ENCODE measurements at places on chromosomes 1 and 21.

DNA sequence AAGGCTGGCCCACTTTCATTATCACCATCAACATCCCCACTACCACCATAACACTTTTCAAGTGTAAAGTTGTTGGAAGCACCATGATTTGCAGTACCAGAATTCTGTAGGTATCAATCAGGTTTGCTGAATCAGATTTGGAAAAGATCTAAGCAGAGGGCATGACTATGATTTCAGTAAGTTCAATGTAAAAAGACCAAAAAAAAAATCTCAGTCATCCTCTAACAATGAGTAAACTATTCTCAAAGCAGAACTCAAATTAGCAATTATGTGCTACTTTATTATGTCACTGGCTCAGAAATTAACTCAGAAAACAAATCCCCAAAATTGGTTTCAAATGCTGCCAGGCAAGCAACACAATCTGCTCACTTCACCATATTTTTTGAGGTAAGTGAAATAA, 187.8 kb upstream of the HP1BP3 start:
- DNase-seq = no peak

DNA sequence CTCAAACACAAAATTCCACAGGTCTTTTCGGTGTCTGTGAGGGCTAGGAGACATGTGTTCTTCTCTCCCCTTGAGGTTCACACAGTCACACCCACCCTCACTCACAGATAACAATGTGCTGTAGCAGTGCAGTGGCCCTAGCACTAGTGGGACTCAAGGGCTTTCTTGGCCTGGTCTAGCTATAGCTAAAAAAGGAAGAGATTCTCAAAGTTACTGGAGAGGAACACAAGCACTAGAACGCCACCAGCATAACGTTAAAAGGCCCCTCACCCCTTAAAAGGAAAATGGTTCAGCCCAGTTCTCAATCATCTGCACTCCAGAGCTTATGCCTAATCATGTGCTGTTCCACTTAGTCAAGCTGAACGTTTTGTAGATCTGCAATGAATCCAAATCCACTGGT, 39.5 kb downstream of the RGS8 start:
- DNase-seq = no peak

GRCh38 chr1:58618303-58618702, 41.3 kb upstream of the TACSTD2 start:
- no peak for DNase-seq

GRCh38 chr1:170313306-170313705, 167.5 kb downstream of the NTMT2 start:
- no peak for DNase-seq

DNA sequence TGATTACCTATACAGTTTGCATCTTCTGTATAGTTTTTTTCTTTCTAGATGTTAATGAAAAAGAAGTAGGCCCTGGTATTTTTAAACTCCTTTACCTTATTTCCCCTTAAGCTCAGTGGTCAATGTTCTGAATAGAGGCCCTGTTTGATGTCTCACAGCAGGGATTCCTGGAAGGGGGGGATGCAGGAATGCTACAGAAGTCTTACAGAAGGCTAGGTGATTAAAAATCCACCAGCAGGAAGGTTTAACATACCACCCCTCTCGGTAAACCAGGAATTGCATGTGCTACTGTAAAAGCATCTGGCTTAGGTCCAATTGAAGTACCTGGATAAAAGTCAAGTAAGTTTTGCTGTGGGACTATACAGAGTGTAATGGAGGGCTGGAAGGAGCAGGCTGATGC, 78.3 kb downstream of the NOS1AP start:
- no peak for DNase-seq

GRCh38 chr1:4980211-4980610, 325.8 kb downstream of the AJAP1 start:
- DNase-seq = no peak

GRCh38 chr1:21472861-21473260, 32.9 kb downstream of the NBPF3 start:
- DNase-seq = no peak

DNA sequence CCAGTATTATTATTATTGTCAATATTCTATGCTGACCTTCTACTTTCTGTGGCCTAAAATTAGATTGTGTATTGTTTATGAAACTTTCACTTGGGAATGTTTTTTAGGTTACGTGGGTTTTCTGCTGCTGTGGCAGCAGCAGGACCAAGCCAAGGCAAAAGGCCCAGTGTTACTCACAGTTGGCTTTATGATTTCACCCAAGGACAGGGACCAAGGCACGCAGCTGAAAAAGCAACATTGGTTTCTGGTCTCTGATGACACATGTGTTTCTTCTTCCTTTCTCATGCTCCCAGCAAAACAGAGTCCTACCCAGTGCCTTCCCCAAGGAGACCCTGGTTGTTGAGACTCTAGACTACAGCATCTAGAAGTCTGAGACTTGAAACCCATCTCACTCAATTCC, 413.7 kb downstream of the SETD4 start:
- no peak for DNase-seq

GRCh38 chr1:183365093-183365492, 53.1 kb downstream of the NMNAT2 start:
- no peak for DNase-seq

DNA sequence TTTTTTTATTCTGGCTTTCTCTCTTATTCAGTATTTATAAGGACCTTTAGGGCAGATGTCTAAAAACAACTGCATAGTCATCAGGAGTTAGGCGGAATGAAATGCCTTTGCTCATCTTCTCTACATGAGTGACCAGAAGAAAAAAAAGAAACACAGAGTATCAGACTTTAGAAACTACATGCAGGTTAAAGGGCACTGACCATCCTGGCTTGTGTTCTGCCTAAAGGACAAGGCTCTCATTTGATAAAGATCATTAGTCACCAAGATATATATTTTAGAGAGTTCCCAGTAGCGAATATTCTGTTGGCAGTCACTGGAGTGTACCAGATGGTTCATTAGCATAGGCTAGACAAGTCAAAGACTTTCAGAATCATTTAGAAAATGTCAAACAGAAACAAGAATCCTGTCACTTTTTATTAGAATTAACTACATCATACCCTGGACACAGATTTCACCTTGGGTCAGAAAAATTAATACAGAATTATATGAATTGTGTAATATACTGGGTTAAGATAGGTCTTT, 145.6 kb downstream of the NR5A2 start:
- DNase-seq = no peak

- DNase-seq = no peak
These were observed 300.6 kb upstream of the PRMT6 start for GRCh38 chr1:106755682-106756406.

DNA sequence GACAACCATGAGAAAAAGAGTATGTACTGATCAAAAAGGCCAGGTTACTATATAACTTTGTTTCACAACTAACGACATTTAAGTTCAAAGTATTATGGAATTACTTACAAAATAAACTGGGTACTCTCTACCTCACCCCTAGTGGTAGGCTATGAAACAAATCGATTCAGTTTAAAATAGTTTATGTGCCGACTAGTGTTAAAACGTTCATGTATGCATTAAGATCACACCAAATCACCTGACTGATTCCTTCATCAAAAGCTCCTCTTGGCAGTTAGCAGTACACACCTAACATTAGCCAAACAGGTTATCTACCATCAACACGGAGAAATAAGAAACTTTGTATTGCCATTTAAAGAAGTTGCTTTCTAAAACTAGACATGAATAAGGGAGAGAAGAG, 137.1 kb downstream of the AKT3 start:
- DNase-seq = peak; percentile 56

- DNase-seq = no peak
These were observed 92.8 kb downstream of the ETS2 start for GRCh38 chr21:38898422-38899096.

DNA sequence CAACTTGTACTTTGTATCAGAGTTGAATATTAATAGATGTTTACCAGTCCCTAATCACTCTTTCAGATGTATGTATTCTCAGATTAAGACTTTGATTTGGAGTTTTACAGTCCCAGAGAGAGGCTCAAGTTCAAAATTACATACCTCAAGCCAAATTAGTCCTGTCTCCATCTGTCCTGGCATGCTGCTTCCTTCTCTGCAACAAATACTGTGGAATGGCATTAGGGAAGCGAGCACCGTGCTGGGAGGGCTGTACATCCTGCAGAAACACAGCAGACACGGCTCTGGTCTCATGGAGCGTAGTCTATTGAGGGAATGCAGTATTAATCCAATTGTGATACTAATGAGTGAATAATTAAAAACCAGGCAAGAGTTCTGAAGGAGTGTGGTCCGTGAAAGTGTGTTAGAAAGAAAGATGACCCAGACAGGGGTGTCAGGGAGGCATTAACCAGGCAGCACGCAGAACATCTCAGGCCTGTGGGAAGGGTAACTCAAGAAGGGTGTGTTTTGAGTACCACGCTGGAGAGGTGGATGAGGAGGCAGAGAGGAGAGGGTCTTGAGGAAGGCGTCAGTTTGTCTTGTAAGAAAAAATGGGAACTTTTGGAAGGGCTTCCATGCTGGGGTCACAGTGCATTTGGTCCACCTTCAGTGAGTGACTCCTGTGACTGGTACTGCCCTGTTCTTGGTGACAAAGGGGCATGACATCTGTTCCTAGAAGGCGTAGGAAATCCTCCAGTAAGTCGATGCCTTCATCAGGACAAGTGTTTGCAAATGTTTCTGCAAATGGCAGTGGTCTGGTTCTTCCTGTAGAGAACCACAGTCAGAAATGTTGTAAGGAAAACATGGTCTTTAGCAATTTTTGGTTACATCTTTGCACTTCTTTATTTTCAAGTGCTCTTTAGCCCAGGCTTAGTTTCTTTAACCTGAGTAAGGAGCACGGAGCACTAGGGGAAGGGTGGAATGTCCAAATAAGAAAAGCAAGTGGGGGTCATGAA, 1.6 kb downstream of the RAB4A start:
- no peak for DNase-seq

GRCh38 chr1:65308781-65309303, 501 bp upstream of the DNAJC6 start:
- DNase-seq = no peak

- DNase-seq = no peak
These were observed 285.6 kb upstream of the B3GALT2 start for GRCh38 chr1:193471981-193472380.

- DNase-seq = no peak
These were observed 363.9 kb downstream of the RPS6KC1 start for GRCh38 chr1:213414911-213415310.

DNA sequence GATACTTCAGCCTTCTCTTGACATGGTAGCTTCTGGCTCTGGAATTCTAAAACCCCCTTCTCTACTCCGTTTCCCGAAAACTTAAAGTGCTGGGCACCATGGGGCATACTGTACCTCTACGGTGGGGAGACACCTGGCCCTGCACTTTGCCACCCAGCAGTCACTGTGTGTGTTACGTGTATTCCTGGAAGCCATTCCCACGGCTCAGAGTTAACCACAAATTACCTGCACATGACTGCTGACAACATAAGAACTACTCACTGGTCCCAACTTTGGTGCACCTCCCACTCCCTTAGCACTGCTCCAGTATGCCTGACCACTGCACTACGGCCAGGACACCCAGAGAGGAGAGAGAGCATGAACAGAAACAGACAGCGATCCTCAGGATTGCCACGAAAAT, 29.4 kb upstream of the TMPRSS2 start:
- DNase-seq = no peak

- DNase-seq = no peak
These were observed 556.1 kb downstream of the RWDD3 start for GRCh38 chr1:95790136-95790535.

DNA sequence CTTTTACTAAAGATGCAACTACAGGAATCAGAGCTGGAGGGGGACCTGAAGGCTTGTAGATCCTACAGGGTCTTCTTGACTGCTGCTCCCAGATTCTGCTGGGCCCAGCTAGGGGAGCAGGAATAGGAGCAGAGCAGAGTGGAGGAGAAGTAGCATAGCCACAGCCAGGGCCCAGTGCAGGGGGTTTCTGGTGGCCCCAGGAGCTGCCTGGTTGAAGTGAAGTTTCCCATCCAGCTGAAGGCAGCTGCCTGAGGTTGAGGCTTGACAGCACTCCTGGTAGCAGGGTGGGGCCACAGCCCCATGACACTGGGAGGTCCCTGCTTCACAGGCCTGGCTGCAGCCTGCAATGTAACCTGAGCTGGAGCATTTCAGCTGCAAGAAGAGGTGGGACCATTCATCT, 2.0 kb upstream of the INPP5B start:
- DNase-seq = no peak

GRCh38 chr1:170494369-170494768, 37.6 kb upstream of the GORAB start:
- DNase-seq = no peak

GRCh38 chr21:44653656-44654575, 543 bp downstream of the KRTAP12-4 start:
- peak; percentile 20 for DNase-seq

- no peak for DNase-seq
These were observed 13.5 kb upstream of the CACNA1E start for GRCh38 chr1:181469829-181470228.

DNA sequence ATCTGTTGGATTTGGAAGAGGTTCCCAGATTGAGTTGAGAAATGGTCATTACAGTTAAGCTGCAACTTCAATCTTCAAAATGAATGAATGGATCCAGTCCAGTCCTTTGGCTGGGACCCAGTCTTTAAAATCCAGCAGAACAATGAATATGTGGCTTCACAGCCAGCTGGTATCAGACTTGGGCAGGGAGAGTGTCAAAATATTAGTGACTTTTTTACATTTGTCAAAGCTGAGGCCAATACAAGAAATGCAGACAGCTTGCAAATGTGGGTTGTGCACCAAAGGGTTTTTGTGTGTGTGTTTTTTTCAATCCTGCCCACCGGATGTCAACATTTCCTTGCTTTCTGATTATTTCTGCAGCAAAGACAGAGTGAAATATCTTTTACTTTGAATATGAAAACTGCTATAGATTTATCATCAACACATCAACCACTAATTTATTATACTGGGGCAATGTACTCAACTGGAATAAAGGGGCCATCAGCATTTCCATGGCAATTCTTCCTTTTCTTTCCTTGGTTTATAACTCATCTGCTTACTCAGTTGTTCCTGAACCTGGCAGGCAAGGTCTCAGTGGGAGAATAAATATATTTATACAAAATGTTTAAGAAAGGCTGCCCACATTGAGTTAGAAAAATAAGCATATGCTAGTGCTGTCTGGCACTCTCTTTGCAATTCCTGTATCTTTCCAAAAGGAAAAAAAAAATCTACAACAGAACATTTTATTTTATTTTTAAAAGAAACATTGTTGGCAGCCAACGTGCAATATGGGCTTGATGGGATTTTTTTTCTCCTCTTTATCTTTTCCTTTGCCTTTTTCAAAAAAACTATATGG, 491.6 kb upstream of the C1orf87 start:
- no peak for DNase-seq

- DNase-seq = no peak
These were observed 4.0 kb downstream of the MX1 start for GRCh38 chr21:41429925-41430491.

DNA sequence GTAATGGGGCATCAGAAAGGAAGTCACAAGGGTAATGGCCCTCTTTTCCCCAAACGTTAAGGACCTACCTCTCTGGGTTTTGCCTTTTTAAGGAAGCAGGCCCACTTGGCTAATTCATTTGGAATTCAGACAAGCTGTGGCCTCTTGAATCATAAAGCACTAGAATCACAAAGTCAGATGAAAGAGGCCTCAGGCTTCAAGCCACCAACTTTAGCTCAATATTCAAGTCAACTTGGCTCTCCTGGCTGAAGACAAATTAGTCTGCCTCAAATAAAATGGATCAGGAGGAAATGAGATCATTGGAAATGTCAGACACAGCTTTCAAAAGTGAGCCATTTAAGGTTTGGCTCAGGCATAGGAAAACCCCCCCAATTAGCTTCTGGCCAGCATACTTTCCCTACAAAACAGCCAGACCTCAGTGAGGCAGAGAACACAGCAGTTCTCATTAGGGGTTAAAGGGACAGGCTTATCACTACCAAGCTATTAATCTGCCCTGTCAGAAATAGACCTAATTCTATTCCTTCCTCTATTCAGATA, 34.3 kb downstream of the SLC35D1 start:
- no peak for DNase-seq

- DNase-seq = peak; percentile 52
These were observed at the start of gene RNF220 for GRCh38 chr1:44405031-44405797. TSS of gene RNF220 (plus strand) at chr1:44405255.

Data from NCI-H1092 (cell line).